ENCODE measurements at places on chromosomes 6 and 20.
A peak's percentile ranks its signal among the peaks of the same experiment; 100 is the strongest.

- no peak for DNase-seq
These were observed 45.9 kb downstream of the INSM1 start for GRCh38 chr20:20413810-20414281.

- no peak for DNase-seq
These were observed 38.1 kb downstream of the SMAP1 start for GRCh38 chr6:70705772-70706171.

DNA sequence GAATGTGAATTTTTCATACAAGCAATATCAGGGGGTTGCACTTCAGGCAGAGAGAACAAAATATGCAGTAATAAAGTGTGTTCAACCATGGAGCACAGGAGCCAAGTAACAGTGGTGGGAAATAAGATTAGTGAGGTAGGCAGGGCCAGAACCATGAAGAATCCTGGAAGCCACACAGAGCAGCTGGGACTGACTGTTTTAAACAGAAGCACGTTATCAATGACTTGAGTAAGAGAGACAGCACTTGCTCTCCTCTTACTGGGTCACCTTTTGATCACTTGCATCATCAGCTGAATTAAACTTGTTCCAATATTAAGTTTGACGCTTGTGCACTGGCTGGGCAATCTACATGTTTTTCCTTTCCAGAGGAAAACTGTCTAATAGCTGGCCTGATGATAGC lies 238.5 kb downstream of the TBX18 start:
- no peak for DNase-seq

DNA sequence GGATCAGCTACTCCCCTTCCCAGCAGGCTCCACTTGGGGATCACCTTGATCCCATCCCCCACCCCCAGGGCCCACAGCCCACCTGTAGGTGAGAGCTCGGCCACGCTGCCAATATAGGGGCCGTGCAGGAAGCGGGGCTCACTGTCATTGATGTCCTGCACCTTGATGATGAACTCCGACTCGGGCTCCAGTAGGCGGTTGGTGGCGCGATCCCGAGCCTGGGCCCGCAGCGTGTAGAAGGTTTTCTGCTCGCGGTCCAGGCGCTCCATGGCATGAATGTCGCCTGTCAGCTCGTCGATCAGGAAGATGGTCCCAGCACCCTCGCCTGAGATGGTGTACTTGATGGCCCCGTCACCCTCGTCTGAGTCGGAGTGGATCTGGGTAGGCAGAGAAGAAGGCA lies 67.4 kb downstream of the CDH22 start:
- no peak for DNase-seq

- DNase-seq = no peak
These were observed 30.4 kb upstream of the PREX1 start for GRCh38 chr20:48858075-48858790.

DNA sequence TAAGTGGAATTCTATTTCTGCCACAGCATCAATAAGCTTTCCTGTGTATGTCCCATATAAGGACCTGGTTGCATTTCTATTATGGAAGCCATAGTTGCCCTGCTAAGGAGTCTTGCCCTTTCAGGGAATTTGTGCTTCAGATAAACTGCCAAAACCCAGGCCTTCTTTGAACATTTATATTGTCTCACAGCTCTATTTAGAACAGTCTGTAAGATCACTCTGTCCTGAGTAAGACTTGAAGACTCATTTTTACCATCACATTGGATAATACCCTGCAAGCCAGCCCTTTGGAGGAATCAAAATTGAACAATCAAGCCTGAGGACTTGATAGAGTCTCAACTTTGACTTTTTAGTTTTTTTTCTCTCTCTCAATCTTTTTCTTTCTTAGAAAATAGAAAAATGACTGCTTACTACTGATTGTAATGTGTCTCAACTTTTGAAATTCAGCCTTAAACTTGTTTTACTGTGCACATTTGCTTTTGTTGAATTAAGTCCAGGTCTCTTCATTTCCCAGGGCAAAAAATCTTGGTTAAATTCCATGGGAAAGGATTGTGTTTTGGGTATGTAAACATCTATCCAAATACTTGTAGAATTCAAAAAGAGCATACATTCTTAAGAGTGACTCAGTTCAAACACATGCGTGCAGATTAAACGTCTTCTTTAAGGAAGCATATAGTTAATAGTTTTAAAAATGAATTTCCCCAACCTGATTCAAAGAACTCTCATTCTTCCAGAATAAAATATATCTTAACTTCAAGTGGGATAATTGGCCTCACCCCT lies 91.2 kb downstream of the PLCB1 start:
- DNase-seq = peak; percentile 87

GRCh38 chr6:112576423-112576822 lies 229.3 kb downstream of the RFPL4B start:
- peak; percentile 38 for DNase-seq

DNA sequence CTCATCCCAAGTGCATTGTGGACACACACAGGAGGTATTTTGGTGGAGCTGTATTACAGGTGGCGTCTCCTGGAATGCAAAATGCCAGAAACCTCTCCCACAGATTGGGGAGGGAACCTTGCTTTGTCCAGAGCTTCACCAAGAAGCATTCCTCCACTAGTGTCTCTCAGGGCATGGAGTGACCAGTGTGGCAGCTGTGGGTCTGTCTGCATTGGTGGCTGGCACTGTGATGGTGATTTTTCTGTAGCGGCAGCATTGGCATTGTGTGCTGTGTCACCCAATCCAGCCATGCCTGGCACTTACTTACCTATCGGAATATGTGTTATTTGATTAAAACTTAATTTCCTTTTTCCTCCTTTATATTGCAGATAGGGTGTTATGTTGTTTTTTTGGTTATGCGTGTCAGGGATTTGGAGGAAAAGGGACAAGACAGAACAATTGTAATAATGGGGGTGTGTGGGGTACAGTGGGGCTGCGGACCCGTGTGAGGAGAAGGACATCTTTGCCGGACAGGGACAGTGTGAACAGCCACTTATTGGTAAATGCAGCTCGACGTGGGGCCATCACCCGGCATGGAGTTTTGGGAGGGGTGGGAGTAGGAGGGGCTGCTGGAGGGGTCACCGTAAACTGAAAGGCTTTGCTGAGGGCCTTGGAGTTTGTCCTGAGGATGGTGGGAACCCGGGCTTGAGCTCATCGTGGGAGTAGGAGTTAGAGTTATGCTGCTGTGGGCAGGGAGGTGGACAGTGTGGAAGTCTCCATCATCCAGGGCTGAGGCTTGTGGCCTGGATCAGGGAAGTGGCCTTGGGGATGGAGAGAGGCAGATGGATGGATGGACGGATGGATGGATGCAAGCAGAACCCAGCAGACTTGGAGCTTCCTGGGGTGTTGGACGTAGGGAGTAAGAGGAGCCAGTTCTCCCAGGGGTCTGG lies 105.0 kb downstream of the SYCP2 start:
- no peak for DNase-seq

- DNase-seq = no peak
These were observed 115.7 kb downstream of the B3GAT2 start for GRCh38 chr6:70841112-70841511.

- DNase-seq = peak; percentile 92
These were observed 10.2 kb downstream of the RPRD1B start for GRCh38 chr20:38043512-38044300.

DNA sequence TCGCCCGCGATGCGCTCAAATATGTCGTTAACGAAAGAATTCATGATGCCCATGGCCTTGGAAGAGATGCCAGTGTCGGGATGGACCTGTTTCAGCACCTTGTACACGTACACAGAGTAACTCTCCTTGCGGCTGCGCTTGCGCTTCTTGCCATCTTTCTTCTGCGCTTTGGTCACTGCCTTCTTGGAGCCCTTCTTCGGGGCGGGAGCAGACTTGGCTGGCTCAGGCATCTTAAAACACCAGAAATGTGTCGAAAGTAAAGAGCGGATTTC lies 36.4 kb downstream of the HFE start:
- no peak for DNase-seq

DNA sequence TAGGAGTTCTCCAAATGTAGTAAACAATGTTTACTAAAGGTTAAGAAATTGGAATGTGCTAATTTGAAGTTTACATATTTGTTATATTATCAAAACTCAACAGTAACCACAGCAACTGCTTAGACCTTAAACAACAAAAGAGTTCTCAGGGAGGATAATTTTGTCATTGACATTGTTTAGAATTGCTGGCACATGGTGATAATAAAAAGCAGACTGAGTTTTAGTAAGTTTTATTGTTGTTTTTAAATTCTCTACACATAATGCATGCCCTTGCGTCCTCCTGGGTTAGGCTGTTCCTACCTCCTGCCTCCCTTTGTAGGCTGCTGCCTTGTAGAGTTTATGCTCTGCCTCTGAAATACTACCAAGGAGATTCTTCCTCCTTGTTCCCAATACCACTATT lies 28.7 kb downstream of the LAMA4 start:
- no peak for DNase-seq

GRCh38 chr6:122818866-122819265 lies 29.8 kb downstream of the SMPDL3A start:
- no peak for DNase-seq

DNA sequence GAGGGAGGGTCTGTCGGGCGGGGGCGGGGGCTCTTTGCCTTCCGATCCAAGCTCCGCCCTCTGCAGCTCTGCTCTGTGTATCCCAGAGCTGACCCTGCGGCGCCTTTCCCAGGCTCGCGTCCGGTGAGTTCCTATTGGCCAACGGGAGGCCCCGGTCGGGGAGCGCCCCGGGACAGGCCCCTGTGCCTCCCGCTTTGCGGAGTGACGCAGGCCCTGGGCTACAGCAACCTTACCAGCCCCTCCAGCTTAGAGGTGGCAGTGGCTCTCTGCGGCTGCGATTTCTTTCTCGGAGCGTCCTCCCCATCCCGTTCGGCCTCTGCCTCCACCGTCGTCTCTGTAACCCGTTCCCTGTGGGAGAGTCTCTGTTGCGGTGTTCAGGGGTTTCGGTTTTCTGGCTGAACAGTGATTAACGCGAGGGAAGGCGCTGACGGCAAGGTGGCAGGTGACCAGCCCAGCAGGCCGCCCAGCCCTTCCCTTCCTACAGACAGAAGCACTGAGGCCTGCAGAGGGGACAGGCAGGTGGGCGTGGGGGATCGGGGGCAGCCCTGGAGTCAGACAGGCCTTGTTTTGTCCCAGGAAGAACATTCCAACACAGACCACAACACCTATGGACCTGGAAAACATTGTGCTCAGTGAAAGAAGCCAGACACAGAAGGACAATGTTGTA lies 18.1 kb upstream of the CEBPB start:
- peak; percentile 86 for DNase-seq
